ENCODE measurements at places on chromosomes 5 and 9.

DNA sequence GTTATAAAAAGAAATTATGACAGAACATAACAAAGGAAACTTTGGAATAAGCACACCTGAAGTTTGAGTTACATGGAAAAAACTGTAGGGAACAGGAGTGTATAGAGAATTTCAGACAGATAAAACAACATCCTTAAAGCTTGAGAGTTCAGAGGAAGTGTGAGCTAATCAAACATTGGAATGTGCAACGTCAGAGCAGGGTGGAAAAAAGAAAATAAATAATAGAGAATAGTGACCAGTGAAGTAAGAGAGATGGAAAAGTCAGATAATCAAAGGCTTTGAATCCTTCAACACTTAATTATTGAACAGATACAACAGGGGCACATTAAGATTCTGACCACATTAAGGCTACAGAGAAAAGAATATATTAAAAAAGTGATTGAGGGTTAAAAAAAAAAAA, 128.5 kb upstream of the CDH10 start:
- DNase-seq: peak; percentile 5

DNA sequence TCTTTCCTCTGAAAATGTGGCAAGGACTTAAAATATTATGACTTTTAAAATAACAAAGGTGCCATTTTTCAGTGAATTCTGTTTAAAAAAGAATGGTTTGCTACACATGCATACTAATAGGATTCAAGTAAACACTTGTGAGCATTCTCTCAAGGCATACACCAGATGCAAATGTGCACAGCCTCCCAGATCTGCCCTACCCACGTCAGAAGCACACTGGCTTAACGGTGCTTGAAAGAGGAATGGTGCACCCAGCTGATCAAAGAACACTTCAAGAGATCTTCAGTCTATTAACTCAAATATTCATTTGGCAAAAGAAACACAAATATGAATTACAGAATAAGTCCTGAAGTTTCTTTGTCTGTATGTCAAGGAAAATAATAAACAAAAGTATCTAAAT, 15.8 kb downstream of the GABRB2 start:
- DNase-seq: no peak

GRCh38 chr5:143222287-143223231, 180.9 kb downstream of the NR3C1 start:
- no peak for DNase-seq

DNA sequence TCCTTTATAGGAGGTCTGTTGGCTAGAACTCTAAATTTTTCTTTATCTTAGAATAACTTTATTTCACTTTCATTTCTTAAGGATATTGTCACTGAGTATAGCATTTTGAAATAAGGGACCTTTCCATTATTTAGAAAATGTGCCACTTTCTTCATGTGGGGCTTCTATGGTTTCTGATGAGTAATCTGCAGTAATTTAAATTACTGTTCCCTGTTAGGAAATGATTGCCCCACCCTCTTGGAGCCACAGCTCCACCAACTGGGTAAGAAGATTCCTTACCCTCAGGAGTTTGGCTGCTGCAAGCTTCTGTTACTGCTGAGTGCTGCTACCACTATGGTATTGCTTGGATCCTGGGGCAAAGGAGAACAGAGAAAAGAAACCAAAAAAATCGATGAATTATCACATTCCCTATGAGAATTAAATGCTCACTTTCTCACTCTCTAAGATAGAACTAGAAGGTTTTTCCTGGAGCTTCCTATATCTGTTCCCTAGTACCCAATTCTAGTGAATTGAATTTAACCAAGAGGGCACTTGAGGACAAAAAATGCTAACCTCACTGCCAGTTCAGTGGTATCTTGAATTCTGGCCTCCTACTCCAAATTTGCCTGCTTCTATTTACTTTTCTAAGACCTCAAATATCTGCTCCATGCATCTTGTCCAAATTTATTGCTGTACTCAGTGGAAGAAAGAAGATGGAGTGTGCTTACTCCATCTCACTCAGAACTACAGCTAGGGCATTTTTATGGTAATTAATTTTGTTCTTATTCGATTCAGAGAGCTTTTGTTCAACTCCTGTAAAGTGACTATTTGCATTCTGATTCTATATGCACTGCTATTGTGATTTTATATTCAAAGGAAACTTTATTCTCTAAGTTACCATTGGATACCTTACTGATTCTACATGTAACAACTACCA, 2111.3 kb downstream of the MAT2B start:
- DNase-seq: peak; percentile 63

GRCh38 chr9:14907360-14907685, 2.9 kb downstream of the FREM1 start:
- no peak for DNase-seq

- DNase-seq: no peak
Observed at GRCh38 chr5:10695759-10696543, 65.1 kb downstream of the DAP start.

DNA sequence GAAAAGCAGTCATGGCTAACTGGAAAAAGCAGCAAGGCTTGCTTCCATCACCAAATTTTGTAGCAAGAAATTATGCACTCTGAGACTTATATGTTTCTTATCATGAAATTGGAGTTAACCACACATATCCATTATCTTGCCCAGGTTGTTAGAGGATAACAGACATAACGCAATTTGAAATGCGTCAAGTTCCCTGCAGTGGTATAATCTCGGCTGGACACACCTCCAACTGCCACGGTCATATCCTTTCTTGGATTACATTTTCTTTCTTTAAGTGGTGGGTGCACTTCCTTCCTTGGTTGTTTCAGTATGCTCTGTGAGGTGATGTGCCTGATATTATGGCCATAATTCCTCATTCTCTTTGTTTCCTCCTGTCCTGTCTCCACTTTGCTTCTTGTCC, 695.0 kb upstream of the DMAC1 start:
- no peak for DNase-seq

DNA sequence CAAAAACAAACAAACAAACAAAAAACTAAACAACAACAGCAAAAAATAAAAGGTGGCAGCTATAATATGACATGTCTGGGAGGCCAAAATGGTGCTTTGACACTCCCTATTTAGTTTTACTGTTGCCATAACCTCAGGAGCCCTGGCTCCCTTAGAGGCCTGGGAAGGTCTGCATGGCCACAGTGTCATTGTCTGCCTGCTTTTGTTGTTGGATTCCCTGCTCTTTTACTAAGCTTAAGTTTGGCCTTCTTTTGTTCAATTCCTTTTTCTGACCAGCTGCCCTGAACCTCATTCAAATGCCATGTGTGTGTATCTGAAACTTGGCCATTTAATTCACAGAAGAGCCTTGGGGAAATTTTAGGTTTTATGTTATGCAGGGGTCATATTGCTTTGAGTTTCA, 458.2 kb downstream of the TMEM232 start:
- DNase-seq: no peak

DNA sequence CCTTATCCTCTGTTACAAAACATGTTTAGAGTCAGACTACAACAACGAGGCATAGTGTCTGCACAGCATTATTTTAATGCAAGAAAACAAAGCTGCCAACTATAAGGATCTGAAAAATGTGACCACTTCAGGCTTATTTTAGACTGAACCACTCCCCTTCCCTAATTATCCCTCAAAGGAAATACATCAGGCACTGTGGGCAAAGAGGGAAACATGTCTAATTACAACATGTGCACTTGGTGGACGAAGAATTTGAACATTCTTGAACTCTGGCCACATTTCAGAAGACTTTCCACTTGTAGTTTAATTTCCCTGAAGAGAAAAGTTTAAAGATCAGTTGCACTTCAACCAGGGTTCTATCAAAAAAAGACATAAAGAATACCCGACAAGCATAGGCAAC, 3.8 kb downstream of the MTMR12 start:
- no peak for DNase-seq

GRCh38 chr5:68953231-68953874, 140.5 kb upstream of the SLC30A5 start:
- DNase-seq: peak; percentile 17

DNA sequence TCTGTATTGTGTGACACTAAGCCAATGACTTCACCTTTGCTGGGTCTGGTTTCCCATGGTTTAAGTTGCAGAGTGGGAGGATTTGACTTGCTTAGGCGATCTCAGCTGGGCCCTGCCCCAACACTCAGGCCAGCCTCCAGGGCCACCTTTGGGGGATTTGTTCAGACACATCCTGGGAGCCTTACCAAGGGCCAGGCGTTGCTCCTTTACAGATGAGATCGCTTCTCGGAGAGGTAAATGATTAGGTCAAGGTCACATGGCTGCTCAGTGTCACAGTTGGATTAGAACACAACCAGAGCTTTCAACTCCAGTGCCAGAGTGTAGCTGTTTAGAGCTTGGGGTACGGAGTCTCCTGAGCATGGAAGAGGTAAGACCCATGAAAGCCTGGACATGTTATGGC, 57.5 kb downstream of the COL27A1 start:
- DNase-seq: no peak

- DNase-seq: no peak
Observed at GRCh38 chr5:158246661-158247060, 387.7 kb upstream of the CLINT1 start.

- DNase-seq: no peak
Observed at GRCh38 chr9:87213948-87214347, 266.6 kb upstream of the GAS1 start.

- peak; percentile 40 for DNase-seq
Observed at GRCh38 chr5:135344349-135344748, 54.7 kb downstream of the MACROH2A1 start.

GRCh38 chr5:3833566-3833965, 237.9 kb downstream of the IRX1 start:
- DNase-seq: no peak

- no peak for DNase-seq
Observed at GRCh38 chr5:112713206-112713605, 24.5 kb upstream of the APC start.

DNA sequence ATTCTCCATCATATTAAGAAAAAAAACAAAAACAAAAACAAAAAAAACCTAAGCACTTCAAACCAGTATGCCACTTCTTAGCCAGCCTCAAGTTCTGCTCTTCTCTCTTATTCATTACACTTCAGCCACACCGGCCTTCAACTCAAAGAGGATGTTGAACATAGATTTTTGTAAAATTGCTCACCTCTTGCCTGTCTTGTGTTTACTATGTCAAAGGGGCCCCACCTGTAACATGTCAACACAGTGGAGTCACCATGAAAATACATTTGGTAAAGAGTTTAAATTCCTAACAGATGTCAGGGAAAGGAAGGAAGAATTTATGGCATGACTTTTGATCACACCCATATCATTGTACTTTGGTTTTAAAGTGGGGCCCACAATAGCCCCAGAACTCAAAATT, 121.1 kb upstream of the GHR start:
- no peak for DNase-seq

- peak; percentile 29 for DNase-seq
Observed at GRCh38 chr5:141478321-141478945, 2.7 kb downstream of the PCDHGC3 start.

DNA sequence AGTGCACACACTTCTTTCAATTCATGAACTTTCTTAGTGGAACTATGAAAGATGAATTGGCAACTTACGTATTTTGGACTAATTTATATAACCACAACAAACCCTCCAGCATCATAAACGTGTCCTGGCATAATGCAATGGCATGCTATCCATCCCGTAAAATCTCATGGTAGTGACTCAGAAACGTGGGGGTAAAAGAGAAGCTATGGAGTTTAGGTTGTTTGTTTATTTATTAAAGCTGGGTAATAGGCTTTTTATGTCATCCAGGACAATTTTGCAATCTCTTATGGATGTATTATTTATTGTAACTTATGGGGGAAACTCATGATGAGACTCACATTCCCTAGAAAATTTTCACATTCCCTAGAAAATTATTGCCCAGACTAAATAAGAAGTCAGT, 106.3 kb downstream of the GDA start:
- no peak for DNase-seq

DNA sequence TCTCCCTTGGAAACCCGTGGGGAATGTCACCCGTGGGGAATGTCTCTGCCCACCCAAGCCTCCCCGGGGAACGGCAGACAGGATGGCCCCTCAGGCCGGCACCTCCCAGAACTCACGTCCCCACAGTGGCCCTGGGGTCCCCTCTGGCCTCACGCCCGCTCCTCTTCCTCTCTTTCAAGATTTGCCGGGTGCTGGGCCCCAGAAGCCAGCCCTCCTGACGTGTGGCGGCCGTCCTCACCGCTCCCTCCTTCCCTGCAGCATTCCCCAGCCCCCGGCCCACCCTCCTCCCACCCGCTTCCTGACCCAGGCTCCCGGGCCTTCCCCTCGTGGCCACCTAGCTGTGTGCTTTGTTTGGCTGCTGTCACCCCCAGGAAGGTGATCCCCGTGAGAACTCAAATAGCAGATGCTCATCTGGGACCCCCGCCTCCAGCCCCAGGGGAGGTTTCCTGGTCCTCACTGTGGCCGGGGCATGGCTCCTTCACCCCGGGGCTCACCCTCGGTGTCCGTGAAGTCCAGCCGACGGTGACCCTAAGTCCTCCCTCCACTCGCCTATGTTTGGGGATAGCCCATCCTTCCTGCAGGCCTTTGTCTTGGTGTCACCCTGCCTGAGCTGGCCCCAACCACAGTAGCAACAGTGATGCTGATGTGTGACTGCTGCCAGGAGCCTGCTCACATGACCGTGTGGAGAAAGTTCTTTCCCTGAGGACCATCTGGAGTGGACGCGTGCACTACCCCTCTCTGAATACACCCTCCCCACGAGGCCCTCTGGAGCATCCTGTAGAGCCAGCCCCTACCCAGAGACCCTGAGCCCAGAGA, 163.3 kb upstream of the IER5L start:
- no peak for DNase-seq

DNA sequence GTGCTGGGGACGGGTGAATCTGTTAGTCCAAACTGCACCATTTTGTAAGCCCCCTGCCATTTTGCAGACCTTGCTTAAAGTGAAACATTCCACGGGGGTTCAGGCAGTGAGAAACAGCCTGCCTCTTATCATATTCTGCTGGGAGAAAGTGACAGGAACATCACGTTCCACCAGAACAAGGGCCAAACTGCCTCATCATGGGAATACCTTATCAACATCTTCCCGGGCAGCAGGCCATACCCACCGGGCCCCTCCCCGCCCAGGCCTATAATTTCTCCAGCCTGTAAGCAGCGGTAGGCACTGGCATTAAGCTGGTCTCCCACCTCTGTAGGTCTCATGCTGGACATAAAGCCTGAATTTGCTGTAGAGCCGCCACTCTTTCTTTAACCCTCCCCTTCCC, 1.5 kb upstream of the CFAP77 start:
- no peak for DNase-seq

DNA sequence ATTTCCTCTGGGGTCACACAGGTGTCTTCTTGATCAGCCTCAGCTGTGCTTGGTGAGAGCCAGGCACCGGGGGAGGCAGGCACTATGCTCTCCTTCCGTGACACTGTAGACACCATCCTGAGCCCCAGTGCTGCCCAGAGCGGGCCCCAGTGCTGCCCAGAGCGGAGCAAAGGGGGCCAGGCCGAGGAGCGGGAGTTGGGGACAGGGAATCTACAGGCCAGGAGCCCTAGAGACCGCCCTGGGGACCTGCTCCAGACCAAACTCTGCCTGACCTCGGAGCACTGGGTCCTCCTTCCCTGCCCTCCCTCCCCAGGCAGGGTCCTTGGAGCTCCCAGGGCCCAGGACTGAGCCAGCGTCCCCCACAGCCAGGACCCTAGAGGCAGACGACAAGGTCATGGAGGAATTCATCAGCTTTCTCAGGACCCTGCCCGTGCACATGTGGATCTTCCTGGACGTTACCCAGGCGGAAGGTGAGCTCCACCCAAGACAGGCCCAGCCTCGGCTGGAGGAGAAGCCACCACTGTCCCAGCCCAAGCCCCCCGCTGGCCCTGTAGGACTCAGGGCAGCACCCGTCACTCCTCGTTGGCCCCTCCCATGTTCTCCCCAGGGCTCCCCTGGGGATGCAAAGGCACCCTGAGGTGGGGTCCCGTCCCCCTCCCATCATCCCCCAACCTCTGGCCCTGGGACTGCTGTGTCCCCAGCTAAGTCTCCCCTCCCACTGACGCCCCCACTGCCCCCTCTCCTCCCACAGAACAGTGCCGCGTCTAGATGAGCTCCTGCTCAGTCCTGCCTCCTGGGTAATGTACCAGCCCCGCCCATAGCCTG, 30.2 kb downstream of the PAEP start:
- no peak for DNase-seq
